ENCODE measurements at places on chromosomes 4 and X.

GRCh38 chrX:1909419-1910206 lies 294.8 kb downstream of the ASMT start:
- no peak for DNase-seq

GRCh38 chr4:2441393-2442174 lies 22.8 kb downstream of the CFAP99 start:
- peak; percentile 54 for DNase-seq

DNA sequence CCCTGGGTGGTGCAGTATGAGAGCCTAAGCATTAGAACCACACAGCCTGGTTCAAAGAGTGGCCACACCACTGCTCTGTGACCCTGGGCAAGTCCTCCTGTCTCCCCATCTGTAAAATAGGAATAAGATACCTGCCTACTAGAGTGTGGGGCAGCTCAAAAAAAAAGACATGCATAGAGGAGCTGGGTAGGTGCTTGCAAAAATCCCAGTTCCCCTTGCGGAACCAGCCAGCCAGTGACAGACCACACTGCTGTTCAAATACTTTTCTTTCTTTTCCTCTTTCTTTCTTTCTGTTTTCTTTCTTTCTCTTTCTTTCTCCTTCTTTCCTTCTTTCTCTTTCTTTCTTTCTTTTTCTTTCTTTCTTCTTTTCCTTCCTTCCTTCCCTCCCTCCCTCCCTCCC lies 63.0 kb upstream of the TRIM2 start:
- DNase-seq: no peak

GRCh38 chr4:107689912-107690587 lies 30.0 kb downstream of the PAPSS1 start:
- DNase-seq: no peak

DNA sequence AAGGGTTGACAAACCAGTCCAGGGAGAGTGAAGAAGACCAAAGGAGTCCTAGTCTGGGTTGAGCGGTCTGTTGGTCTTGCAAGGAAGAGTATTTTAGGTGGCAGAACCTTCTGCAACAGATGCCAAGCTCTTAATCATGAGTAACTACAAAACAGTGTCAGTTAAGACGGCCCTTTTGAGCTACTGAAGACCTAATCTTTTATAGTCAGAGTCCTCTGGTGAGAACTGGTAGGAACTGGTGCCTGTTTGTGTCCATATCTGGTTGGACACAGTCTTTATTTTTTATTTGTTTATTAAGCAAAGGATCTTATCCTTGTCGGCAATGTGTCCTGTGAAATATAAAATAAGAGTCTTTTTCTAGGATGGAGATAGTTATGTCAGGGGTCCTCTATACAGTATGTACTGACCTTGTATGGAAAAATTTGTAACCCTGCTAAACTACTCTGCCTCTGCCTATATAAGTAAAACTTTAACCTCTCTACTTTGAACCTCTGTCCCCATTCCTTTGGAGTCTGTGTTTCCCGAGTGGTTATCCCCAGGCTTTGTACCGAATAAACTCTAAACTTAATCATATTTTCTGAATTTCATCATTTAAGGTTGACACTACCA lies 47.1 kb downstream of the FAM13A start:
- no peak for DNase-seq

DNA sequence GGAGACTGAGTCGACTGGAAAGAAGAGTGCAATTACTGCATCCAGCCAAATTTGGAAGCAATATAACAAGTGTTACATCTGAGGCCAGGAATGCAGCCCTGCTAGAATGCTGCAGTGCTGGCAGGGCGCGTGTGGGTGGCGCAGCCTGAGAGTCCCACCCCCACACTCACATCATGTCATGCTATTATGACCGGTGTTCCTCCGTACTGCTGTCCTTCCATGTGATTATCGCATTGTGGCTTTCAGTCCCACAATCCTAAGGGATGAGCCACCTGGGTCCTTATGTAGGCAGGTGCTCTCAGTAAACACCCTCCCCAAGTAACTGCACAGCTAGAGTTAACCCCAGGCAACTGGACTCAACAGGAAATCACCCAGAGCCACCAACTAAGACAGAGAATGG lies 122.6 kb upstream of the CPEB2 start:
- no peak for DNase-seq

DNA sequence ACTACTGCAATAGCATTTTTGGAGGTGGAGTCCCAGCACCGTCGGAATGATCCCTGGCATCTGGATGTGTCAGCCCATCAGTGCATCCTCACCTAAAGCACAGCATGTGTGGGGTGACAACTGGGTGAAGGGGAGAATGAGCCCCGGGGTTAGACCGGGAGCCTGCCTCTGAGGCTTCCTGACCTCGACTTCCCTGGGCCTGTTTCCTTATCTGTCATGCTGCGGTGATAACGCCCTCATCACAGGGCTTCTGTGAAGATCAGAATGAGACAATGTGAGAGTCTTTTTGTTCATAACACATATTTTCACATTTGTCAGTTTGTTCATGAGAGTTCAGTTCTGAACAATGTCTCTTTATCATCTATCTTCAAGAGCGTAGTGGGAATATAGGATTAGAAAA lies 31.1 kb upstream of the PDLIM3 start:
- DNase-seq: no peak

GRCh38 chrX:30971774-30972603 lies 82.9 kb upstream of the TAB3 start:
- peak; percentile 8 for DNase-seq

GRCh38 chr4:159006202-159006601 lies 96.7 kb upstream of the RAPGEF2 start:
- no peak for DNase-seq

GRCh38 chrX:68203211-68203610 lies 230.1 kb downstream of the OPHN1 start:
- DNase-seq: no peak

DNA sequence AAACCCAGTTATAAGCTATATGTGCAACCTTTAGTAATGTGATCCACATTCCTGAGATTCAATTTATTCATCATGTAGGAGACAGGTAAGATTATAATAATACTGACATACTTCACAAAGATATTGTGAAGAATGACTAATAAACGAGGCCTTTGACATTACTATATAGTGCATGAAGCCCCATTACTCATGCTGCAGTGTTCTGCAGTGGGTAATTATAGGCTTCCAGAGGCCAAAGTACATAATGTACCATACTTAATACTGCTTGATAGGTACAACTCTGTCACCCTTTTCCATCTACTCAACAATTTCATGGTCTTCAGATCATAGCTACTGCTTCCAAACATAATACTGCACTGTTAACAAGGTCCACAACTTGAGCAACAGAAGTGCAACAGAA lies 68.9 kb downstream of the COL25A1 start:
- no peak for DNase-seq

GRCh38 chr4:3725936-3726870 lies 40.0 kb upstream of the ADRA2C start:
- DNase-seq: no peak

DNA sequence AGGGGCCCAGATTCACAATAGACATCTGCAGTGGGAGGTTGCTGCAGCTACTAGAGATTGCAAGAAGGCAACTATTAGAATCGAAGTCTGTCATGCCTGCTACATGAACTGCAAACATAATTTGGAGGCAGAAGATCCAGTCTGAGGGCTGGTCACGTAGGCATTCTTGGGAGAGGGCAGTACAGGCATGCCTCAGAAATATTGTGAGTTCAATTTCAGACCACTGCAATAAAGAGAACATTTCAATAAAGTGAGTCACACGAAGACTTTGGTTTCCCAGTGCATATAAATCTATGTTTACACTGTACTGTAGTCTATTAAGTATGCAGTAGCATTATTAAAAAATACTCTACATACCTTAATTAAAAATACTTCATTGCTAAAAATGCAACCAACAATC lies 585.8 kb upstream of the FAT1 start:
- no peak for DNase-seq

DNA sequence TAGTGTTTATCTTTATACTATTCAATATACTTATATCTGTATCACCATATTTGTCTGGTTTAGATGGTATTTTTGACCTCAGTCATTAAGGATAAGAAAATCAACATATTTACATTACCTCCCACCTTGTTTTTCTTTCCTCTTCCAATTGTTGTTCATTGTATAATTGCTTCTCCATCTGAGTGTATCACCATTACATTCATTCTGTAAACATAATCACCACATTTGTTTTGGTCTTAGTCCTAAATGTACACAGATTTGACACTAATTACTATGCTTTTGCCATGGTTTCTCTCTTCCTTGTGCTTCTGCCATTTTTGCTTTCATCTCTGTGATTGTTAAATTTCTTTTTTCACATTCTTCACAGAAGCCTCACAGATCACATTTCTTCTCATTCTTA lies 12.7 kb downstream of the ARMCX6 start:
- DNase-seq: no peak

DNA sequence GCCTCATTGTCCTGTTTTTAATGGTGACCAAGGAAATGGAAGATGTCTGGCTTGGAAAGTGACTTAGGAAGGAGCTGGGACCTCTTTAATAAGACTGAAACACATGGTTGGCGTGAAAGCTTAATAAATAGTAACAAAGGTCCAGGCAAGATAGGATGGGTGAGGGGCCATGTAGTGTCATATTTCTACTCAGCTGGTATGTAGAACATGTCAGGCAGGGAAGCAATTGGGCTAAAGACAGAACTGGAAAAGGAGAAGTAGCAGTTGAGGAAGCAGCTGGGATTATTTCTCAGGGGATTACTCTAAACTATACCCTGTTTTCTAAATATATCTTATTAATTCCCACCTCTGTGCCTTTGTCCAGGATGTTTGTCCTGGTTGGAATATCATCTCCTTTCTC lies 18.6 kb downstream of the ITGB1BP2 start:
- no peak for DNase-seq

- DNase-seq: no peak
These were observed 306.4 kb downstream of the PTTG2 start for GRCh38 chr4:38266616-38267015.

GRCh38 chr4:97477974-97478373 lies 665.3 kb downstream of the STPG2 start:
- DNase-seq: no peak

GRCh38 chr4:80266902-80267380 lies 477 bp downstream of the FGF5 start:
- no peak for DNase-seq

- no peak for DNase-seq
These were observed 378.4 kb downstream of the PABPC4L start for GRCh38 chr4:133823177-133823576.
